ENCODE measurements at places on chromosomes 3 and 15.

DNA sequence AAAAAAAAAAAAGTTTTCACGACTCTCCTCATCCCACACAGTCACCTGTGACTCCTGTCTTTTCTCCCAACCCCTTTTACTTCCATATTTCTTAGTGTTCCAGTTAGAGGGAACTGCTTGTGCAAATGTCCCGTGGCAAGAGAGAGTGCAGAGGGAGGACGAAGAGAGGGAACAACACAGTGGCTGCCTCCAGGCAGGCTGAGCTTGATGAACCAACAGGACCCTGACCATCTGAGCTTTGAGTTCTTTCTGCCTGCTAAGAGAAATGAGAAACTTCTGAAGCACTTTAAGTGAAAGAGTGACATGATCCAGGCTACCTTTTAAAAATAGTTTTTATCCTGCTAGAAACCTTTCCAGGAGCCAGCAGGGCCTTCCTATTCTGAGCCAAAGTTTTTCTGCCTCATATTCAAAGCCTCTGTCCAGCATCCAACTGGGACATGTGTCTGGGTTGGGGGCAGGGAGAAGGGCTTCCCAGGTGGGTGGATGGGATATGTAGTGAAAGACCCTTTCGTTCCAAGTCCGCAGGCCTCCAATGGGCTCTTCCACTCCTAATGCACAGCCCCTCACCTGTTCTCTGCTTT lies 239.9 kb downstream of the OPA1 start:
- no peak for DNase-seq

DNA sequence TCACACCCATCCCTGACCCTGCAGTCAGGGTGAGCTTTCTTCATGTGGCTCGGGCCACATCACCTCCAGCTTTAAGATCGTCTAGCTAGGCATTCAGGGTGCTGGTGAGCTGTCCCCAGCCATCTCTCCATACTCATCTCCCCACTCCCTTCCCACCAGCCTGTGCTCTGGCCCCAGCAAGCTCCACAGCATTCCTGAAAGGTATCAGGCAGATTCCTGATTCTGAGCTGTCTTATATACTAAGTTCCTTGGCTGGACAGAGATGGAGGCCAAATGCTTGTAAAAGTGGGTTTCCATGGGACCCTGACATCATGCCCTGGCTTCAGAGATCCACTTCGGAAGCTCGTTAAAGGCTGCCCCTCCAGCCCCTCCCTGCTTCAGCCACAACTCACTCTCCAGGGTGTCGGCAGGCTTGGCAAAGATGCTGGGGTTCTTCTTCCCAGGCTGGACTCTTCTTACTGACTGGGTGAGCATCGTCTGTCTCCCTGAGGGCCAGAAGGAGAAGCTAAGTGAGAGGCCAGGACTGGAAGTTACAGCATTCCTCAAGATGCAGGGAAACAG lies 3.9 kb downstream of the CILP start:
- DNase-seq, result no peak

DNA sequence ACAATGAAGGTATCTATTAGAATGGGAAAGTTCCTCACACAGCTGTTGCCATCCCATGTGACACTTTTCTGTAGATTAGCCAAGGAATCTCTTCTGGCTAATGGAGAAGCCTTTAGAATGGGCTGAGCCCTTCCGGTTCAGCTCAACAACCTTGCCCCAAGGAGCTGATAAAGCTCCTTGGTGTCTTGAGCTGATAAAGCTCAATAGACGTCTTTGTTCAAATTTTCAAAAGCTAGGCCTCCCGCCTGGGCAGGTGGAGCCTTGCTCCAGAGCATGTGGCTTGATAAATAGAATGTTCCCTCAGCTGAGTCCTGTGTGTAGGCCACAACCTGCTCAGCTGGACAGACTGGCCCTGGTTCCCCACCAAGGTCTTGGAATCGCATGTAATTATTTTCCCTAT lies 7.2 kb upstream of the BNIP2 start:
- DNase-seq, result no peak

GRCh38 chr15:91649831-91650321 lies 203.6 kb upstream of the SLCO3A1 start:
- DNase-seq, result no peak

DNA sequence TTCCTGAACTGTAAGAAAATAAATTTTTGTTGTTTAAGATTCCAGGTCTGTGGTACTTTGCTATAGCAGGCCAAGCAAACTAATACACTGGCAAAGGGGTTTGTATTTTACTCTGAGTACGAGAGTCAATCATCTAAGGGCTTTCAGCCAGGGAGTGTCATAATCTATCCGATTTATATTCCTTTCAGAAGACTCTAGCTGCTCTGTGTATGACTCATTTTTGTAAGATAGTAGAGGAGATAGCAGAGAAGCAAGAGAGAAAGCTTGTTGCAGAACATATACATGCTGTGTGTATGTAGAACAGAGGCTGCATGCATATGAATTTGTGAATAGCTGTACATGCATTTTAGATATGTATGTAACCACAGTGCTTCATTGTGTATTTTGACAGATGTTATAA lies 577.9 kb upstream of the EPHA6 start:
- DNase-seq, result no peak

GRCh38 chr15:75468913-75469598 lies 17.6 kb upstream of the SIN3A start:
- DNase-seq, result no peak

- DNase-seq, result no peak
Measured at GRCh38 chr3:167166012-167166411, 214.1 kb downstream of the ZBBX start.

DNA sequence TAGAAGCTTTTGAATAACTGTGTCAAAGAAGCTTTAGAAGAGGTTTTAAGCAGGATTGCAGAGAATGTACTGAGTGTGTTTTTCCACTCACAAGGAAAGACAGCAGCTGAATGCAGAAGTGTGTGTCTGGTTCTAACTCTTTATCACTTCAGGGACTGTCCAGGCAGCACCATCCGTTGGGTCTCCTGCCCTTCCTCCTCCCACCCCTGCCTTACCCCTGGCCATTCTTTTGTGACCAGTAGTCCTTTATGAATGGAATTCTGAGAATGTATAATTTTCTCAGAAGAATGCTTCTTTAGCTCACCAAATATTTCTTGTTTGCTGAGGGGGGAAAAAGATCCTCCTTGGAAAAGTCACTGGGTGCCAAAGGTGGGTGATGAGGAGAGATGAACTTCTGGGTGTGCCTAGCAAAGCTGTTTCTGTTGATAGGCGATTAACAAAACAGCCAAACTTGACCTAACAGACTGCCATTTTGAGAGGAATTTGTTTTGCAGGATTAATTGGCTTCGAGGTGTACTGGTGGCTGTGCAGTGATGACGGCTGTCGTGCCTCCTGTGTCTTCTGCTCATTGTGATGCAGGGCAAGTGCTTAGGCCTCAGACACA lies 70.9 kb downstream of the IGF1R start:
- DNase-seq, result no peak

GRCh38 chr3:51434746-51435327 lies 43.8 kb downstream of the RBM15B start:
- no peak for DNase-seq

- DNase-seq, result no peak
Measured at GRCh38 chr3:87855616-87856015, 203.2 kb downstream of the CGGBP1 start.

GRCh38 chr3:188299708-188300107 lies 145.8 kb downstream of the LPP start:
- DNase-seq, result no peak

DNA sequence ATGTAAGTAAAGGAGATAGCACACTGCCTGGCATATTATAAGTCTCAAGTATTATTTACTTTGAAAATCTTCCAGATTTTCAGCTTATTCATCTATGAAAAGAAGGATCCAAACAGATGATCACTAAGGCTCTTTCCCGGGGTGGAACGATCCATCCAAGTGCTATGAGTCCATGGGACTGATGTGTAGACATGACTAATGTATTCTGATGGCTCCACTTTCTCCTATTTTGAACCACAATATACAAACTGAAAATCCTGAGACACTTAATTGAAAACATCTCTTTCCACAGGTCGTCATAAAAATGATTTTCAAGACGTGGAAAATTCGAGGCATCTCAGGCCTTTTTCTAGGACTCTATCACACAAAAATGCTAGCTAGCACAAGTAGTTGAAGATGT lies 33.4 kb upstream of the CHRM5 start:
- no peak for DNase-seq

- no peak for DNase-seq
Measured at GRCh38 chr3:24156466-24156865, 211.4 kb downstream of the NR1D2 start.

DNA sequence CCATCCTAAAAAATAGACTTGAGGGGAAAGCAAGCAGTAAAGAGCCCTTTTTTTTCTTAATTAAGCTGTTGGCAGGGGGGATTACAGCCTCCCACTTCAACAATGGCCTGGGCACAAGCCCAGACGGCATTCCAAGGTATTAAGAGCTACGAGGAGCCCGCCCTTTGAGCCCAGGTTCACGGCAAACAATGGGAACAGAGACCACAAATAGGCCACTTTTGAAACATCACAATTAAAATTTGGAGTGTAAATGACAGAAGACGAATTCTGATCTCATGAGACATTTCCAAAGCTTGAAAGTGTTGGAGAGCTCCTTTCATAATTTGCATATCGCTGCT lies 8.9 kb downstream of the CHSY1 start:
- no peak for DNase-seq

DNA sequence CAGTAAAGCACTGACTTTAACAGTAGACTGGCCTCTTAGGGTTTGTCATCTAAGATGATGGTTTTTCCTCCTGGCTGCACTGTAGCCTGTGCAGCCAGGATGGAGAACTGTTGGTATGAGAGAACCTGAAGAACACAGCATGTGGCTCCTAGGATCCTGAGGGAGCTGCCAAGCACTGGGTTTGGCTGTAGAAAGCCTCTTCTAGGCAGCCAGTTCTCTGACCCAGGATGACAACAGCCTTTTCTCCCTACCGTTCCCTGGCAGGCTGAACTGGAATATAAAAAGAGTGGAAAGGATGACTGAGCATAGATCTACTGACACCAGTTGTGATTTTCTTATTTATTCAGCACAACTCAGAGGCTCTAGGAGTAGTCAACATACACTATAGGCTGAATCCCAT lies 34.3 kb upstream of the MANF start:
- no peak for DNase-seq

DNA sequence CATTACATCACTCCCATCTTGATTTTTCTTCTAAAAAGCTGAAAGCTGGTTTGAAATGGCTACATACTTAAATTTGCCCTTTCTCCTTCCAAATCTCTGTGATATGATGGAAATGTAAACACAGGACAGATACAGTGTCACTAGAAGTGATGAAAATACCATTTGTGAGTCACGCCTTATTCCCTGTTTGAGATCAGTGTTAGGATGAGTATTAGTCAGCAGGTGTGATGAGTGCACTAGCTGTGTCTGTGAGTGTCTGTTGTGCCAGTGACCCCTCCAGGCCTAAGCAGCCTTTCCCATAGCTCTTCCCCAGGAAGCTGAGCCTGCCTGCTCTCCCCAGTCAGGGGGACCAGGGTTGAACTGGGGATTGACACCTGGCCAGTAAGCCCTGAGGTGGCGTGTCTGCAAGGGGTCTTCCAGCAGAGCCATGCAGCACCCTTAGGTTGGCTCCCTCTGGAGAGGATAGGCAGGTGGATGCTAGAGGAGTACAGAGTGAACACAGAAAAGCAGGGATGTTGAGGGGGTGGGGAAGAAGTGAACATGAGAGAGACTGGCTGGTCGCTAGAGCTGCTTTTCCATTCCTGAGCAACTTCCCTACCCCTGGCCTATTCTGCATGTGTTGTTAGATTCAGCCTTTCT lies 92.0 kb downstream of the PDE8A start:
- DNase-seq, result no peak
